ENCODE measurements at places on chromosomes 2 and 18. TPM values are rescaled to one million over a fixed set of nuclear protein-coding genes. Genes with fewer than 3 reads are reported as not detected.

DNA sequence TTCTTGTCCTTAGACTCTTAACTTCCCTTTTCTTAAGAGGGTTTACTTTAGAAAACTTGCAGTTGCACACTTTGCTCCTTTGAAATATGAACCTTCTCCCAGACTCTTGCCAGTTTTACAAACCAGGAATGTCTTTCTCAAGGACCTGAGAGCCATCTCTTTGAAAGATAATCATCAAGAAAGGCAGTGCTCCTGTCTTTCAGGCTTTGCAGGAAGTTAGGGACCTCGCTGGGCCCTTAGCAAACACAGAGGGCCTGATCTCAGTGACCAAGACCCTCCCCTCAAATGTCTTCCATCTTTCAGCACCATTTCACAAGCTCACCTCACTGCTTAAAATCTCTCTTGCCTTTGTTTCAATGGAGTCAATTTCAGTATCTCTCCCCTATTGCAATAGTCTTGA is 32.0 kb upstream of the NYAP2 start:
- no peak for DNase-seq
- no peaks in the 10 kb centered on the region for H3K4me1 ChIP-seq
- no peak overlapping the region for H3K4me3 ChIP-seq
- no peak overlapping the region for H3K27ac ChIP-seq
- H3K27me3 ChIP-seq = no peaks in the 10 kb centered on the region

- H3K27ac ChIP-seq = no peak overlapping the region
- no peak overlapping the region for H3K4me3 ChIP-seq
- no peaks in the 10 kb centered on the region for H3K36me3 ChIP-seq
- DNase-seq = no peak
These were observed 244.7 kb downstream of the CCDC178 start for GRCh38 chr18:33195795-33196194.

NYAP2 gene
- not detected for total RNA-seq

DNA sequence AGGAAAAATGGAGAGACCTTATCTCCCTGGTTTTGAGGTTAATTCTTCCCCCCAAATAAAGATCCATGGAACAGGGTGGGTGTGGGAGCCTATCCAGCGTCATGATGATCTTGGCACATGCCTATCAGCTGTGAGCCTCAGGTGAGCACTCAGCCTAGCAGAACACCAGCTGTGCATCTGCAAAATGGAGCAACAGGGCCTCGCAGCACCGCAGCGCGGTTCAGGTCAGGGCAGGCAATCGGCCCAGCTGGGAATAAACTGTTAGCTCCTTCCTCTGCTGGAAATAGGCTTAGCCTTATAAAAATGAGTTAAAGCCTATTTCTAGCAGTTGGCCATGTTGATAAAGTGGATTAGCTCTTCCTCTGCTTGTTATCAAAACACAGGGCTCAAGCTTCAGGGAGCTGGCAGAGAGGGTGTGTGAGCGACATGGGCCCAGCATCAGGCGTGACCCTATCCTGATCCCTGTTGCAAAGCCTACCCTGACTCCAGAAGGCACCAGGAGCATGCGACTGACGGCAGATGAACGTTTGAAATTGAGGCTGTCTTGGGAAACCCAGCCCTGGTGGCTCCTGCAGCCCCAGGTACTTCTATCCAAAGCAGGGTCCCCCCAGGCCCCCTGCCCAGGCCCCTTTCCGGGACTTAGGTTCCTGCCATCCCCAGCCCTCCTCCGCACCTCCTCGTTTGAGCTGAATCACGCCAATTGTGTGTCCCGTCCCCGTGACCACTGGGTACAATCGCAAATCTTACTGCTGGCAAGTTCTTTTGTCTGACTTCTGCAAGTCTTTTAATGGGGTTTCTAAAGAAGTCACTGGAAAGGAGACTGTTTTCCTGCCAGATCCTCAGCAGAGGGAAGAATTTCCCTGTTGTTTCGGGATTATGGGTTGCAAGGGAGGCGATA is 35.4 kb downstream of the ARHGEF4 start:
- no peak overlapping the region for H3K27ac ChIP-seq
- H3K4me1 ChIP-seq = no peaks in the 10 kb centered on the region
- no peak overlapping the region for H3K4me3 ChIP-seq
- DNase-seq = no peak
- H3K27me3 ChIP-seq = peaks cover 17% of the 10 kb centered on the region

MLPH gene
- total RNA-seq = 1.2 TPM

DNA sequence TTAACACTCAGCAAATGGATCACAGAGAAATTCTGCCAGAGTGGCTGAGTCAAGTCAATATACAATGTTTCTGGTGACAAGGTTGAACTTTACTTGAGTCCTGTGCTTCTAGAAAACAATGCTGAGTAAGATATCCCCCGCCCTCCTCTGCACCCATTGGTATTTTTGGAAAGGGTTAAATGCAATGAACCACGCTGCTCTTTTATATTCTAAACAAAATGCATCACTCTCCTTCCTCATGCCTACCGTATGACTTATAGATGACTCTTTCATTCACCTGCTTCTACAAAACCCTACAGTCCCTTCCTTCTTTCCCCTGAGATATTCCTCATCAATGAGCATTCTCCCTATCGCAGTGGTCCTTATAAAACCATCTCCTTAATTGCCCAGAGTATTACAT is 168.8 kb downstream of the TXNL1 start:
- H3K4me3 ChIP-seq = no peak overlapping the region
- H3K27me3 ChIP-seq = peaks cover 3% of the 10 kb centered on the region
- DNase-seq = no peak
- no peaks in the 10 kb centered on the region for H3K4me1 ChIP-seq
- peaks cover 3% of the 10 kb centered on the region for H3K36me3 ChIP-seq

GRCh38 chr2:88061295-88061694 is 5.7 kb upstream of the KRCC1 start:
- H3K36me3 ChIP-seq = no peaks in the 10 kb centered on the region
- no peak overlapping the region for H3K4me3 ChIP-seq
- H3K4me1 ChIP-seq = peaks cover 10% of the 10 kb centered on the region
- no peak for DNase-seq
- no peaks in the 10 kb centered on the region for H3K27me3 ChIP-seq

- no peak for DNase-seq
- peaks cover 5% of the 10 kb centered on the region for H3K27me3 ChIP-seq
- peaks cover 7% of the 10 kb centered on the region for H3K4me1 ChIP-seq
- H3K36me3 ChIP-seq = no peaks in the 10 kb centered on the region
- H3K4me3 ChIP-seq = no peak overlapping the region
- H3K27ac ChIP-seq = no peak overlapping the region
These were observed 36.9 kb downstream of the CRACDL start for GRCh38 chr2:98899041-98899702.

CHRNG gene
- not detected for total RNA-seq

GRCh38 chr2:164887434-164888144 is 46.0 kb upstream of the COBLL1 start:
- peaks cover 14% of the 10 kb centered on the region for H3K4me1 ChIP-seq
- no peaks in the 10 kb centered on the region for H3K27me3 ChIP-seq
- DNase-seq = no peak
- no peak overlapping the region for H3K27ac ChIP-seq
- H3K36me3 ChIP-seq = no peaks in the 10 kb centered on the region
- H3K4me3 ChIP-seq = no peak overlapping the region

- peaks cover 12% of the 10 kb centered on the region for H3K4me1 ChIP-seq
- H3K27ac ChIP-seq = peak overlapping the region; percentile 65
- no peaks in the 10 kb centered on the region for H3K36me3 ChIP-seq
- no peak overlapping the region for H3K4me3 ChIP-seq
These were observed 80.6 kb downstream of the RIT2 start for GRCh38 chr18:43034683-43035500.

GRCh38 chr2:43676322-43677050 is at the start of gene C1GALT1C1L:
Gene C1GALT1C1L, minus strand, starts transcription at chr2:43676429. Its CDS starts 107 bp downstream, at chr2:43676322.
- no peaks in the 10 kb centered on the region for H3K27me3 ChIP-seq
- peak within 1 kb of the TSS; percentile 40 for H3K4me3 ChIP-seq
- H3K36me3 ChIP-seq = peaks cover 6% of the 10 kb centered on the region

ZDBF2 gene
- 41.4 TPM for total RNA-seq

All from progenitor cell of endocrine pancreas (in vitro differentiated cells).